ENCODE measurements at places on chromosomes 2 and 18. TPM values are rescaled to one million over a fixed set of nuclear protein-coding genes. Genes with fewer than 3 reads are reported as not detected.

PRSS56 gene
- total RNA-seq = 0.40 TPM

GNAL gene
- total RNA-seq = 0.58 TPM

DNA sequence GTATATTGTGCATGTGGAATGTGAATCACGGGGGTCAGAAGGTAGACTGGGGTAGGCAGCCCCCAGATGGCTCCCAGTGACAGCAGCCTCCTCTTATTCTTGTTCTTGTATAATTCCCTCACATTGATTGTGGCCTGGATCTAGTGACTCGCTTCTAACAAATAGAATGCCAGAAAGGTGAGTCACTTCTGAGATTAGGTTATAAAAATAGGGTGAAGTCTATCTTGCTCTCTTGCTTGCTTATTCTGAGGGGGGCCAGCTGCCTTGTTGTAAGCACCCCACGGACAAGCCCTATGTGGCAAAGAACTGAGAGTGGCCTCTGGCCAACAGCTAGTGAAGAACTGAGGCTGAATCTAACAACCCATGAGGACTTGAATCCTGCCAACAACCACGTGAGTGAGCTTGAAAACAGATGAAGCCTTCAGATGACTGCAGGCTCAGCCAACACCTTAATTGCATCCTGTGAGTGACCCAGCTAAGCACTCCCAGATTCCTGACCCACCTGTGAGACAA, 15.6 kb upstream of the RMND5A start:
- DNase-seq = peak; percentile 86

DNA sequence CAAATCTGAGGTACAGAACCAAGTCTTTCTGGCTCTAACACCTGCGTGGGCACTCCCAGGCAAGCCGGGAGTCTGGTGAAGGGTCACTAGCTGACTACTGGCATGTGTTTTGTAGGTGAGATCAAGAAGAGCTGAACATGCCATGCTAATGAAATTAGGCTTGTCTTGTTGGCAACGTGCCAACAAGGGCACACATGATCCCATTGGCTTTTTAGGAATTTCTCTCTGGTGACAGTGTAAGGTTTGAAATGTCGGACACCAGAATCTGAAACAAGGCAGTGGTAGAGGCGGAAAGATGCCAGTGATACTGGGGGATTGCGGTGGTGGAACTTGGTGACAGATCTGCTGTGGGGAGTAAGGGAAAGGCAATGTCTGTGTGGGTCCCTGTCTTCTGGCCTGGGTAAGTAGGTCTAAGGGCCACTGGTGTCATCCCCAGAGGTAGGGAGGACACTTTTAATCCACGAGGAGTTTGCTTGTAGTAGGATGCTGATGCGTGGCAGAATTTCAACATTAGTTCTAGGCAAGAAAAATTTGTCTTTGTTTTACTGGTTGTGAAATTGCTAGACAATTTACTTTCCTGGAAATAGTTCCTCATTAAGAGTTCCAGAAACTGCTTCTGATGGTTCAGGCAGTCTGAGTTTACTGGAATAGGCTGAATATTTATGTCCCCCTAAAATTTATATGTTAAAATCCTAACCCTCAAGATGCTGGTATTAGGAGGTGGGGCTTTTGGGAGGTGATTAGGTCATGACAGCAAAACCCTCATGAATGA, 52.6 kb upstream of the ACMSD start:
- no peak for DNase-seq

GRCh38 chr2:108316461-108317258, 28.0 kb downstream of the SULT1C2 start:
- no peak for DNase-seq

DNA sequence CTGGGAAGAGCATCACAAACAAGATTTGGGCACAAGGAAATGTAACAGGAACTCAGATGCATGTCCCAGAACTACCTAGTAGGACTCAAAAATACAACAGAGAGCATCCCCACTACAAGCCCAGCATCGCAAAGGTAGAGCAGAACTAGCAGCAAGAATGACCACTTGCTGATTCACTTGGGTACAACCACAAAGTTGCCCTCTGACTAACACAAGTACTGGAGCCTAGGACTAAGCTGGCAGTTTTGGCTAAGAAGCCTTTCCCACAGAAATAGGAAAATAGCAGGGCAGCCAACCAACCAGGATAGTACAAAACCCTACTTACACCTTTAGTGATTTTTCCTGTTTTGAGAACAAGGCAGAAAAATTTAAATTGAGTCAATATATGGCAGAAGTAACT, 193.8 kb downstream of the PAX3 start:
- peak; percentile 43 for DNase-seq

- no peak for DNase-seq
These were observed 232.9 kb upstream of the ID2 start for GRCh38 chr2:8448824-8449556.

DNA sequence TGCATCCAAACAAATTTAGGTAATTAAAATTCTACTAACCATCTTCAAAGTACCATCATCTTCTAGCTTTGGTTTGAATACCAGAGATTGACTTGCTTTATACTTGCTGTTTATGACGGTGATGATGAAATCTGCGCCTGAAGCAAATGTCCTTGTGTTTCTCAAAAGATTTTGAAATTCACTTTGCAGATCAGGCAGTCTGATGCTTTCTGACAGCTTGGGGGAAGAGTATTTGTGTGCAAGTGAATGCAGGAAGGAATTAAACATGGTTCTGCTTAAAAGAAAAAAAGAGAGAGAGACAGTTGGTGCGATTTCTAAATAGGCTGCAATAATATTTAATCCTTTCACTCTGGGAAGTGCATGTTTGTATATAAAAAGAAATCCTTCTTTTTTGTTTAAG, 29.6 kb downstream of the CSRNP3 start:
- DNase-seq = no peak

DNA sequence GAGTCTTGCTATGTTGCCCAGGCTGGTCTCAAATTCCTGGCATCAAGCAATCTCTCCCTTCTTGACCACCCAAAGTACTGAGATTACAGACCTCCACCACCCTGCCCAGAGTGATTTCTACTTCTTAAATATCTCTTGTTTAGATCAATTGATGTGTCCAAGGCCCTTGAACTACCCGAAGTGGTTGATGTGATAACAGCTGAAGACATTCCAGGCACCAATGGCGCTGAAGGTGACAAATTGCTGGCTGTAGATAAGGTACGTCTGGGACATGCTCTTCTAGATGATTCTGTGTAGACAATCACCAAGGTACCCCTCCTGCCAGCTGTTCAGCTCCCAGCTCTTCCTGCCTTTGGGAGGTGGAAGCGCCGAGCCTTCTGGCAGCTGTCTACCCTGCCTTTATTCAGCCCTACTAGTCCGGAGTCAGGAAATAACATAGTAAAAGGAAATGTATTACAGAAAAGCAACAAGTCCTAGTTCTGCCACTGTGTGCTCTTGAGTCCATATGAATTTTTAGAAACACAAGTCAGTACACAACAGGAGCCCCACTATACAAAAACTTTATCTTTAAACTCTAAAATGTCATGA, 61.3 kb upstream of the BZW1 start:
- no peak for DNase-seq

All from LHCN-M2 (cell line).